Dermis lymphatic vessel endothelial cell (primary cell): ENCODE measurements at places on chromosomes 2 and 18. TPM values are rescaled to one million over a fixed set of nuclear protein-coding genes. Genes with fewer than 3 reads are reported as not detected.

CXCR1 gene
- not detected in 2 replicates for total RNA-seq

MBD5 gene
- 4.3 and 6.5 TPM in 2 replicates for total RNA-seq

IL1B gene
- not detected in 2 replicates for total RNA-seq

GDF7 gene
- total RNA-seq, result 2.7 and 3.3 TPM in 2 replicates

LYG2 gene
- not detected in 2 replicates for total RNA-seq

ADD2 gene
- 2.1 and 23.2 TPM in 2 replicates for total RNA-seq

IMP4 gene
- total RNA-seq, result 66.3 and 79.4 TPM in 2 replicates

TEKT4 gene
- not detected in 2 replicates for total RNA-seq

DOK6 gene
- total RNA-seq, result 0.11 and 1.1 TPM in 2 replicates

OSR1 gene
- 0.54 and 1.5 TPM in 2 replicates for total RNA-seq

FOXI3 gene
- total RNA-seq, result not detected in 2 replicates

ANKRD23 gene
- 0.43 and 2.0 TPM in 2 replicates for total RNA-seq

DES gene
- not detected in 2 replicates for total RNA-seq

LRRC30 gene
- total RNA-seq, result not detected in 2 replicates

UPP2 gene
- not detected in 2 replicates for total RNA-seq

PPP1R7 gene
- total RNA-seq, result 42.2 and 73.9 TPM in 2 replicates

WNT10A gene
- total RNA-seq, result not detected in 2 replicates

TTLL4 gene
- 3.5 and 4.8 TPM in 2 replicates for total RNA-seq

TRIM54 gene
- 0.52 and 1.3 TPM in 2 replicates for total RNA-seq

CYS1 gene
- total RNA-seq, result under 0.01 and 0.11 TPM in 2 replicates

B3GNT7 gene
- total RNA-seq, result 10.7 and 13.0 TPM in 2 replicates

LOXL3 gene
- 0.87 and 1.2 TPM in 2 replicates for total RNA-seq

INHA gene
- not detected in 2 replicates for total RNA-seq
